SJSA1 (cell line): ENCODE measurements at places on chromosomes 5 and 9. TPM values are rescaled to one million over a fixed set of nuclear protein-coding genes. Genes with fewer than 3 reads are reported as not detected.
A peak's percentile ranks its signal among the peaks of the same experiment; 100 is the strongest.

Gene LARP1
- total RNA-seq = 67.5 and 76.9 TPM in 2 replicates

- DNase-seq = no peak
Measured at GRCh38 chr5:143554918-143555477, 151.5 kb upstream of the NR3C1 start.

Gene RAB3C
- total RNA-seq = not detected in 2 replicates

Gene RNF183
- not detected in 2 replicates for total RNA-seq

GRCh38 chr5:135306557-135306956, 92.5 kb downstream of the MACROH2A1 start:
- DNase-seq = peak; percentile 36

Gene MOCS2
- 70.1 and 112 TPM in 2 replicates for total RNA-seq

Gene ACER2
- 0.75 and 0.82 TPM in 2 replicates for total RNA-seq

Gene IL33
- not detected in 2 replicates for total RNA-seq

Gene KLHL3
- total RNA-seq = 0.05 TPM in 1 of 2 replicates, not detected in the other

DNA sequence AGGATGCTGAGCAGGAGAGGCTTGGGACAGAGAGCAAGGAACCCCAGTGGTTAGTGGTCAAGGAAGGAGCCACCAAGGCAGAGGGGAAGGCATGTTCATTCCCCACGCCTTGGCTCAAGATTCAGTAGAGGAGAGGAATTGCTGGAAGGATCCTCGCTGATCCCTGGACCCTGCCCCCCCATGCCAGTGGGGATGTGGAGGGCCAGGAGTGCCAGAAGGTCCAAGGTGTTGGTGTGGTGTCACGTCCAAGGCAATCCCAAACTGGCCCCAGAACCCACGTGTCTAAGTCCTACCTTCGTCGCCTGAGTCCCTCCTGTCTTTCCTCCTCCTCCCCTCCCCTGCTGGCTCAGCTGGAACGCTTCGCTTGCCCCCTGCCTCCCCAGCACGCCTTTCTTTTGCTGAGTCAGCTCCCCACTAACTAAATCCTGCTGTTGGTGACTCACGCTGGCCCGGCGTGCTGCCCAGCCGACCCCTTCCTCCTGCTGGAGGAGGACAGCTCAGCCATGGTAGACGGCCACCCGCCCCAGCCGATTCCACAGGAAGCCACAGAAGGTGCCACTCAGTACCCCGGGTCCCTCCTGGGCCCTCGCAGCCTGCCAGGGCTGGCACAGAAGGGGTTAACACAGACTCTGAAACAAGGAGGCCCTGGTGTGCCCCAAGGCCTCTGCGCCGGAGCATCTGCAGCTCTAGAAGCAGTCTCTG, 37.6 kb upstream of the ORM1 start:
- DNase-seq = peak; percentile 93
